Activated T-helper 1 cell treated with anti-CD3 and anti-CD28 coated beads, Interleukin-12 subunit alpha, Interleukin-12 subunit beta, Interleukin-2, Interleukin-4 antibody, amounts not matched to agents 30 ng/mL and 10 ng/mL and 1 ng/mL, durations not matched to agents 14 hours and 24 hours and 36 hours (primary cell): ENCODE measurements at places on chromosomes 7 and 10.

DNA sequence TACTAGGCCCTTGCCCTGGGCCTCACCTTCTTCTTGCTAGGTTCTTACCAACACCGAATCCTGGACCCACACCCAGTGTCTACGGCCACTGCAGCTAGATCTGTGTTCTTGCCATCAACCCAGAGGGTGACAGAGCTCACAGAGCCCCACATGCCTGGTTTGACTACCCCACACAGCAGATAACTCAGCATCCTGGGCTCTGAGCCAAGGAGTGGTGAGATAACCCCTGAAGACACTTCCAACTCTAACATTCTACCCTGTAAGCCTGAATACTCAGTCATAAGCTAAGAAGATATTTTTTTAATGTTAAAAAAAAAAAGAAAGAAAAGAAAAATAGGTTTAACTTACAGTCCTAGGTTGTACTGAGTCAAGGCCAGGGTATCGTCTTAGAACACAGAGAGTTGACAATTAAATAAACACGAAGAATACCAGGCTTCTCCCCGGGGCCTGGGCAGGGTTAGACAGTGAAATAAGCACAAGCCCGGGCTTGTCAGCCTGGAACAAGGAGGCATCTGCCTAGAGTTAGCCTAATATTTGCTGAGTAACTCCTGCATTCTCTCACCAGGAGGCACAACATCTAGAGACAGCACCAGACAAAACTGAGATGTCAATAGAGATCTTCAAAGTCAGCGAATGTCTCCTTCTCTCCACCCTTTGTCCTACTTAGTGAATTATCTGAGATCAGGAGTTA is 556.5 kb upstream of the LRRN3 start:
- no peak for DNase-seq

GRCh38 chr7:50782375-50783208 is at the start of gene GRB10:
Gene GRB10 (minus strand): TSS chr7:50782896. CDS start chr7:50732322, 50,574 bp downstream.
- DNase-seq = no peak

DNA sequence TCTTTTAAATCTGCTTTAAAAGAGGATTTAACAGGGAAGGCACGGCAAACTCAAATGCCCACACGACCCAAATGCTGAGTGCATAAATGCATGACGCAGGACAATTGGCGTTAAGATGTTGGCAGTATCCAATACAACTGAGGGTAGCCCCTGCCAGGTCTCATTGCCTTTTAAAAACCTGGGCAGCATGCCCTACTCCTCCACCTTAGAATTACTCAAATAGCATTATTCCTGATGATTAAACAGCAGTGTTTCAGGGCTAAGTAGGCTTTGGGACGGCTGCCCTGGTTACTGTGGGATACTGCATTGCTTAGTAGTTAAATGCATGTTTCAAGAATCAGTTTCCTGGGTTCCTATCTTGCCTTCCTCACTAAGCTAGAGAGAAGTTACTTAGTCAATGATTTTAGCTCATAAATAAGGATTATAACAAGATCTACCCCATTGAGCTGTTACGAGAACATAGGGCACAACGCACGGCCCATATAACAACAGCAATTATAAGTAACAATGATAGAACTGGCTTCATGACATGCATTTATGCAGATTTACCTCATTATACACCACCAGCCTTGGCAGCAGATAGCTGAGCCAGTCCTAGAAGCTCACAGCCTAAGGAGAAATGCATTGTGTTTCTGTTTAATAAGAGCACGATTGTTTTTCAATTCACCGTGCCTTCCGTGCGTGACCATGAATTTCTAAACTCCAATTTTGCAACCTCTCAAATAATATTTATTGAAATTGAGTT is 7.9 kb downstream of the TUBAL3 start:
- DNase-seq = no peak

- DNase-seq = peak; percentile 70
Observed at GRCh38 chr10:72260976-72261783, 12.5 kb upstream of the DDIT4 start.

- no peak for DNase-seq
Observed at GRCh38 chr10:52443419-52444388, 129.6 kb downstream of the DKK1 start.

DNA sequence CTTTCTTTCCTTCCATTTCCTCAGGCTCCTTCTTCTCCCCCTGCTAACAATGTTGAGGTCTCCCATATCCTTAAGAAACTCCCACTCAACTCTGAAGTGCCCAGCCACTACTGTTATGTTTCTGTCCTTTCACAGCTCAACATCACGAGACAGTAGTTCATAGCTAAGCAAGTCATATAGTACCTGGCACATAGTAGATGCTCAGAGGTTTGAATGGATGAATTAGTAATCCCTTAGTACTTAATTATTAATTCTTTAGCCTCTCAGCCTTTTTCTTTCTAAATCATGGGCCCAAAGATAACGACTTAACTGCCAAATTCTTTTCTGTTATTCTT is 22.6 kb downstream of the CSGALNACT2 start:
- no peak for DNase-seq

GRCh38 chr10:37226524-37226923 is 101.1 kb downstream of the ANKRD30A start:
- no peak for DNase-seq

DNA sequence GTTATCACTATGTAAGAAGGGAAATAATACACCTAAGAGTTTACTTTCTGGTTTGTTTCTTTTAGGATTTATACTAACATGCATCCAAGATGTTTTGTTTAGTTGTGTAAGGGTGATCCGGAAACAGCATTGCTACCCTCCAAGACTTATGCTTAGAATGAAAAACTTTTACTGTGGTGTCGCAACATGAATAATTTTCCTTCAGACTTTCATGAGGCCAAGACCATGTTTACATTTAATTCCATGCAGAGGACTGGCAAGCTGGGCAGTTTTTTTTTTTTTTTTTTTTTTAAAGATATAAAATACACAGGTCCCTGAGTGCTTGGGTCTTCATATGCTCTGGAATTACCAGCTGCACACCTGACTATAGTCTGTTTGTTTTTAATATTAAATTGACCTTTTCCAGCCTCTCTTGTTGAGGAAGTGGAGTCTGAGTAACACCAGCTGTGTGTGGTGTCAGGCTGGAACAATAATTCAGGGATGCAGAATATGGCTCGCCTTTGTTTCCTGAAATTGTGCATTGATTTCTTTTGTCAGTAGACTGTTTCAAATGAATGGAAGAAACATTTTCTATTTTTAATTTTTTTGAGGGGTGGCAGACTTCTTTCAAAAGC is 81.7 kb downstream of the ST7 start:
- no peak for DNase-seq

DNA sequence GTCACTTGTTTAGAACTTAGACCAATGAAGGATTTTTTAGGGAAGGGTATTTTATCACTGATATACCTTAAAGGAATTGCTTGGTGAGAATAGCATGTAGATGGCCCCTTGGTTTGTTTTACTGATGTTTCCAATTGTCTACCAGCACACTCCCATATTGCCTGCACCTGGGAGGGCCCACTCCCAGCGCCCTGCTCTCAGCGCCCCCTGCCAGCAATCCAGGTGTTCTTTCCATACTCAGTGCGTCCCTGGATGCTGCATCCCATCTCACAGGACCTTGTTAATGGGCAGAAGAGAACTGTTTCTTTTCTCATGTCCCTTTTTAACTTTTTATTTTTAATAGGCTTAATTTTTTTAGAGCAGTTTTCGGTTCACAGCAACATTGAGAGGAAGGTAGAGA is 24.1 kb upstream of the SFRP5 start:
- DNase-seq = no peak

DNA sequence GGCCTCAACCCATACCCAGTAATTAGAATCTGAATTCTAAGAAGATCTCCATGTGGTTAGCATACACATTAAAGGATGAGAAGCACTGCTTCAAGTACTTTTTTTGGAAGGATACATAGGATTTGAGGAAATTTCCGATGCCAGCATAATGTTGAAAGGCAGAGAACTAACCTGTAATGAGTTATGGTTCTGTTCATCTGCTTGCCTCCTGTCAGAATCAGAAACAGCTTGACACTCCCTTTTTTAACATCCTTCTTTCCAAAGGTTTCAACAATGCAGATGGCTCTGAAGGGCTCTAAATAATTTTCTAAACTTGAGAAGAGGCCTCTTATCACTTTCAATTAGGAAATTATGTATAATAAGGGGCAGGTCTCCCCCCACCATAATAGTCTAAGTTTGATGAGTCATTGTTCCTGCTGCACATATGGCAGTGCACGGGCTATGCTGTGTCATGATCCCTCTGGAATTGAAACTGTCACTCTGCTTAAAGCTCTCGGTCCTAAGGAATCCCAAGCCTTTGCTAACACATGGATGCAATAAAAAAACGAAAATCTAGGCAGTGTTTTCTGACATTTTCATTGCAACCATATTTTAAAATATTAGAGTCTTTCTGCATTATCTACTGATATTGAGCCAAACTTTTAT is 291.2 kb upstream of the FZD1 start:
- no peak for DNase-seq

- no peak for DNase-seq
Observed at GRCh38 chr10:128173386-128173785, 47.2 kb upstream of the MKI67 start.

GRCh38 chr10:14971867-14972448 is 12.8 kb downstream of the MEIG1 start:
- DNase-seq = peak; percentile 36

DNA sequence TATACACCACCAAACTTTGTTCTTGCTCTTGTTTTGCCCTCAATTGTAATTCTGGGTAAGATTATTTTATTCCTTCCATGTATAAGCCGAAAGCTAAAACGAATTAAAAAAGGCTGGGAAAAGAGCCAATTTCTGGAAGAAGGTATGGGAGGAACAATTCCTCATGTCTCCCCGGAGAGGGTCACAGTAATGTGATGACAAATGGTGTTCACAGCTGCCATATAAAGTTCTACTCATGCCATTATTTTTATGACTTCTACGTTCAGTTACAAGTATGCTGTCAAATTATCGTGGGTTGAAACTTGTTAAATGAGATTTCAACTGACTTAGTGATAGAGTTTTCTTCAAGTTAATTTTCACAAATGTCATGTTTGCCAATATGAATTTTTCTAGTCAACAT is 12.5 kb upstream of the CFAP69 start:
- DNase-seq = no peak

DNA sequence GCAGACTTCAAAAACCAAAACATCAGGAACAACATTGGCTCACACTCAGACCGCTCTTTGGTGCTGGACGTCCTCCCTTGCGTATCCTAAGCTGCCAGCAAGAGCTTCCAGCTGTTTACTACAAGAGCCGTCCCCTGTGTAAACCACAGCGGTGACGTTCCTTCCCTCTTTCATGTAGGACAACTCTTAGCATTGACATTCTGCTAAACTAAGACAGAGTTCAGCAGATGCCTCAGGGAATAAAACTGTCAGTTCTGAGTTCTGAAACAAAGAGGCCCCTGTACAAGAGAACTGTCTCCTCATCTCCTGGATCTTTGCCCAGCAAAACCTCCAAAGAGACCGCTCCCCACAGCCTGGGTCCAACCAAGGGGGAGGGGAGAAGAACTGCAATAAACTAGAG is 57.8 kb upstream of the OPALIN start:
- no peak for DNase-seq

- no peak for DNase-seq
Observed at GRCh38 chr7:35037211-35037525, at the start of gene DPY19L1. Gene DPY19L1 (minus strand): TSS chr7:35037485. CDS start chr7:35037394, 91 bp downstream.

GRCh38 chr10:57303566-57303965 is 942.5 kb upstream of the ZWINT start:
- no peak for DNase-seq

DNA sequence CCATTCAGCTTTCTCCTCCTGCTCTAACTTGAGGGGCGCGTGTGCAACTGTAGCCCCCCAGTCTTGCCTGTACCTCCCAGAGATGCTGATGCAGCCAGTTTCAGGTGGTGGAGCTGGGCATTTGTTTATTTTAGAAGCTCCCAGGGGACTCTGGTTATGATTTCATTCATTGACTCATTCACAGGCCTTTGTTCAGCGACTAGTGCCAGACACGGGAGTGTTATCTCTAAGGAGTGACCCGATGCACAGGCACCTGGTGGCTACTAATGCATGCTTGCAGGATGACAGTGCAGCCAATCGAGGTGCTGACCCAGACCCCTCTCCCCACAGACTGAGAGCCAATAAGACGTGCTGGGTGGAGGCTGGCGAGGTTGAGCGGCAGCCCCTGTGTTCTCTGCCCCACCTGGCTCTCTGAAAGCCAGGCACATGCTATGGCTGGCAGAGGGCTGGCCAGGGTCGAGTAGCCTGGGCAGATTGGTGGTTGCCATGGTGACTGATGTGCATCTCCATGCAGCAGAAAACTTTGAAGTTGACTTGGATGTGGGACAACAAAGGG is 19.7 kb upstream of the SLC18A2 start:
- DNase-seq = no peak

DNA sequence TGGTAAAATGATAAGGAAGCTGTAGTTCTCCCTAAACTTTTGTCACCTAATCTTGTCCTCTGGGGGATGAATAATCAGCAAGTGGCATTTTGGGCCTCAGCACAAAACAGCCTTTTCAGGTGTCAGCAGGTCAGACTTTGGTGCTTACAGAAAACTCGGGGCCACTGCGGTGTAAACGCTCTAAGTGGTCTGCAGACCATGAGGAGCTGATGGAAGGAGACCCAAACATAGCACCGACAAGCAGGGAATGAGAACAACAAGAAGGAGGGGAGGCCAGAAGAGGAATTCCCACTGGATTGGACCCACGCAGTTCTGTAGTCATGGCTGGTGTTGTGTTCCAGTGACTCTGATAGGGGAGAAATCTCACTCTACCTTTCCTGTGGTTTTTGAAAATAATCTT is 45.4 kb downstream of the RAMP3 start:
- no peak for DNase-seq

- no peak for DNase-seq
Observed at GRCh38 chr10:30114401-30114800, 55.0 kb upstream of the JCAD start.

DNA sequence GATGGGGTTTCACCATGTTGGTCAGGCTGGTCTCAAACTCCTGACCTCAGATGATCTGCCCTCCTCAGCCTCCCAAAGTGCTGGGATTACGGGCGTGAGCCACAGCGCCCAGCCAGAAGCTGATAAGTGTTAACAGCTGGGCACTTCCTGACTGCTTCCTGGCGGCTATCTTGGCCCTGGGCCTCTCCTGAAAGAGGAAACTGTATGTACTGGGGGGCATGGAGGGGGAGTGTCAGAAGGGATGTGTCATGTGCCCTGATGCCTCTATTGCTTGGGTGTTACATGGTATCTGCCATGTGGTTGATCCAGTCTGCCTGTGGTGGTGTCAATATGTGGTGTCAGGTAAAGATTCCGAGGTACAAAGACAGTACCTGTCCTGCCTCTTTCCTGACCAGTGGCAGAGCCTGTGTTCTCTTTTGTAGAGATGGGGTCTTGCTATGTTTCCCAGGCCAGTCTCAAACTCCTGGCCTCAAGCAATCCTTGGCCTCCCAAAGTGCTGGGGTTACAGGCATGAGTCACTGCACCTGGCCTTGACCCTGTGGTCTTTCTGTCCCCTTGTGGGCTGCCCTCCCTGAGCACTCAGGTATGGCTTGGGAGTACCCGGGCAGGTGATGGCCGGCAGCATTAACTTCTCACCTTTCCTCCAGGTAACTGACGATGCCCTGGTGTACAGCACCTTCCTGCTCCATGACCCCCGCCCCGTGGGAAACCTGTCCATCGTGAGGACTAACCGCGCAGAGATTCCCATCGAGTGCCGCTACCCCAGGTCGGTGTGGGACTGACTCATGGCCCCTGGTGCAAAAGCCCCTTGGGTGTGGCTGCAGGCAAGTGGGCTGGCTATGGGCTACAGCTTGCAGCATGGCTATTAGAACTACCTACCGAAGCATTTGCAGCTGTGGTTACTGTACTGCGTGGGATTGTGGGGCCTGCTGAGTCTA is 4.4 kb downstream of the ZP3 start:
- no peak for DNase-seq
